Activated T-helper 17 cell treated with anti-CD3 and anti-CD28 coated beads, Interleukin-2, amount 50 U/mL, for 72 hours (primary cell): ENCODE measurements at places on chromosomes 4 and X. TPM values are rescaled to one million over a fixed set of nuclear protein-coding genes. Genes with fewer than 3 reads are reported as not detected.

IQCM gene
- not detected for total RNA-seq

- no peak for ATAC-seq
These were observed 658 bp downstream of the ATP6AP2 start for GRCh38 chrX:40581336-40581920.

- ATAC-seq = peak; percentile 78
These were observed 37.6 kb downstream of the YIPF6 start for GRCh38 chrX:68536429-68536828.

SPANXN4 gene
- total RNA-seq = not detected

DNA sequence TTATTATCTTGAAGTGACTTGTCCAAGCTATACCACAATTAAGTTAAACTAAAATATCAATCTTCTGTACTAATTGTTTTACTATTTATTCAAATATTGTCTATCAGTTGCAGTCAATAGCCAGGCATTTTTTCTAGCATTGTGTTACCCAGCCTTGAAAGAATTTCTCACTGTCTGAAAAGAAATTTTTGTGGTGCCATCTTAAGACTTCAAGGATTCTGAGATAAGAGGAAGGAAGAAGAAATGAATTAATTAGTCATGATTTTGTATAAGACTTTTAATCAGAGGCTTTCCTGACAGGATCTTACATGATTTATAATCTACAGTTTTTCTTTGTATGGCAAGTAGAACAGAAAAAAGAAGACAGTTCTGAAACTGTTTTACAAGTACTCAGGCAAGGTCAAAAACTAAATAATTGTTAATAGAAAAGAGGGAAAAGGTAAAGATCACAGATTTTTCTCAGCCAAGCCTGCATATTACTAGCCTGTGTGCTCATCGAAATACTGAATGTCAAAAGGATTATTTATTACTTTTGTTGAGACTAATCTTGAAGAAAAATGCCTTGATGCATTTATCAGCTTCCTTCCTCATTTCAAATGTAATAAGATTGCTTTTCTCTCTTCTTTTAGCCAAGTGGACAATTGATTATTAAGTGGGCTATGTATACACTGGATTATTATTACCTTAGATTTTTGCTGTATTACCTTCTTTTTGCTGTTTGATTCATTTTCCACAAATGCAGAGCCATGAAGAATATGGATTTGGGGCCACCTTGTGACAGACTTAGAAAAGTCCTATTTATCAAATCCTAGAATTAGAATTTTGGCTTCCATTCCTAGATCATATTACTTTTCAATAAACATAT, 53.8 kb downstream of the CXCL1 start:
- ATAC-seq = no peak

HDX gene
- 1.8 TPM for total RNA-seq

JAKMIP1 gene
- total RNA-seq = 13.1 TPM

DNA sequence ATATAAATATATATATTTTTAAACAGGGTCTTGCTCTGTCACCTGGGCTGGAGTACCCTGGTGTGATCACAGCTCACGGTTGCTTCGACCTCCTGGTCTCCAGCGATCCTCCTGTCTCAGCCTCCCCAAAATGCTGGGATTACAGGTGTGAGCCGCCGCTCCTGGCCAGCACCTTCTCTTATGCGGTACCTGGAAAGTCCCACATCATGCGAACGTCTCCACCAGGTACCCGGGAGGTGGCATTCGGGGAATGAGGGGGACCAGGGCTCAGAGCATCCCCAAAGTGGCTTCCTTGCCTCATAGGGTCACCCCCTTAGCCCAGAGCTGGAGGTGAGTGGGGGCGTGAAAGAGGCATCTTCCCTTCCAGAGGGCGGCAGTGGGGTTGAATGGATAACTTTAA, 84.0 kb upstream of the PPP2R3B start:
- no peak for ATAC-seq

DNA sequence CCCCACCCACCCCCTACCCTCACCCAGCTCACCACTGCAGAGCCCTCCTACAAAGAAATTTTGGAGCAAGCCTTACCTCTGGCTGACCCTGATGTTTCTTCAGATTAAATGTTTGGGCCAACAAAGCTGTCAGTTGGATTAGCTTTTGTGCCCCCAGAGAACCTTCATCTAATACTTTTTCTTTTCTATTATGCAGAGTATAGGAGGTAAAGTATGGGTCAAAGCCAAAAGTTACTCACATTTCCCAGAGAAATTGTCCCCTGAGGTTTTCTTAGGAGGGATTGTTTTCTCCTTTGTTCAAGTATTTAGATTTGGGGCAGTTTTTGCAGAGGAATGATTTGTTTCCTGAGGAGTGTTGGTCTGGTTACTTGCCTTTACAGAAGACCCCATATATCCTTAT, 69.5 kb downstream of the AASDH start:
- no peak for ATAC-seq

DNA sequence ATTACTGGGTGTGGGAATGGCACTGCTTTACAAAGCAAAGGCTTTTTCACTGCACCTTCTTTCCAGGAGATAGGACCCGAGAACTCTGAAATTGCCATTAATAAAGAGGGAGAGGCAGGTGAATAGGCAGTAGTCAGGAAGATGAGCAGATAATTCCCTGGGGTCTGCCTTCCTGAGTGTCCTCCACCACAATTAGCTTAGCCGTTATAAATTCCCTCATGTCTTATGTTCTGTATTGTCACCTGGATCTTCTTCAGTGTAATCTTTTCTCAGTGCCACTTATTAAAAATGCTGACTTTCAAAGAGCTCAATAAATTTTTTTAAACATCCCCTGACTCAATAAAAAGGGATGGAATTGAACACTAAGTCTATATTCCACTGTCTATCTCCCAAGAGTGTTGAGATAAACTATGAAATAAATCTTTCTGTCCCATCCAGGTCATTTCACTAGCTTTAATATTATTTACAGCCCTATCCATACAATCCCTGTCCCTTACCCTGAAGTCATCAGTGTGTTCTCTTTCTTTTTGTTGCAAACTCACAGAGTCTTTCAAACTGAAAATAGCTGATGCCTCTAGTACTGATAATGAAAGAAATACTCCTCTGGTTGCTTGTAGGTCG, 272.2 kb upstream of the NRK start:
- ATAC-seq = no peak

NHS gene
- 0.04 TPM for total RNA-seq

DNA sequence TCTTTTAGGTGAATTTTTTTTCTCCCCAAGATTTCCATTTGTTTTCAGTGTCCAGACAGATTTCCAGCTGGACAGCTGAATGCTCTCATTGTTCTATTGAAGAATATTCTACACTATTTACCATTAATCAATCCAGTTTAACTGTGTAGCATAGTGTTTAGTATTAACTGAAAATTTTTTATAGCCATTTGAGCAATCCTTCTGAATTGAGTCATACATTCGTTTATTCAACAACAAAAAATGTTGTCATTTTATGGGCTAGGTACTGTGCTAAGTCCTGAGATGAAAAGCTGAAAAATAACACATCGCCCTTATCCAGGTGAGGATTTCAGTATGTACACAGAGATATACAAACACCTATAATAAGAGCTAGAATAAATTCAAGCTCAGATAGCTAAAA, 223.3 kb downstream of the COL25A1 start:
- ATAC-seq = no peak

- ATAC-seq = no peak
These were observed 181.6 kb downstream of the LARP7 start for GRCh38 chr4:112818594-112818965.

DNA sequence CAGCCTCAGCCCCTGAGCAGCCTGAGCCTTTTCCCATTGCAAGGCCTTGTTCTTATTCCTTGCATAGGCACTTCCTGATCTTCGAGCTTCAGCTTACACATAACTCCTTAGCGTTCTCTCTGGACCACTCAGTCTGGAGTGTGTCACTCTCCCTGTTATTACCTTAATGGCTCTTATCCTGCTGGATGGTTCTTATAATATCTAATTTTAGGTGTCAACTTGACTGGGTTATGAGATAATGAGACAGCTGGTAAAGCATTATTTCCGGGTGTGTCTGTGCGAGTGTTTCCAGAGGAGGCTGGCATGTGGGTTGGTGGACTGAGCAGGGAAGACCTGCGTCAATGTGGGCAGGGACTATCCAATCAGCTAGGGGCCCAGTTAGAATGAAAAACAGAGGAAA, 75.7 kb downstream of the HAUS3 start:
- no peak for ATAC-seq

DNA sequence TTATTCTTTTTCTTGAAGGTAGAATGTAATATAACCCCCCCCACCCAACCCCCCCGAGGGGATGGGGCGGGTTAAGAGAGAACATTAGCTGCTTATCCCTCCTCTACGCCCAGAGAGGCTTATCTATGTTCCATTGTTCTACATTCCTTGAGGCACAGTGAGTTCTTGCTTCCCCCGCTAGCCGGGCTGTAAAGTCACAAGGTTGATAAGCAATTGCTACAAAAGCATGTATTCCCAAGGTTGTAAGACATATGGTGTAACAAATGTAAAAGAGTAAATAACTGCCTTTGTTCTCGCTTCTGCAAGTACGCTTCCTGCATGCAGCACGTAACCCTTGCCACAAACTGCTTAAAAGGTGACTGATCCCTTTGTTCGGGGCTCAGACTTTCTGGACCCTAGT, 8.2 kb downstream of the DCAF8L2 start:
- ATAC-seq = no peak

CT47A1 gene
- total RNA-seq = not detected

DNA sequence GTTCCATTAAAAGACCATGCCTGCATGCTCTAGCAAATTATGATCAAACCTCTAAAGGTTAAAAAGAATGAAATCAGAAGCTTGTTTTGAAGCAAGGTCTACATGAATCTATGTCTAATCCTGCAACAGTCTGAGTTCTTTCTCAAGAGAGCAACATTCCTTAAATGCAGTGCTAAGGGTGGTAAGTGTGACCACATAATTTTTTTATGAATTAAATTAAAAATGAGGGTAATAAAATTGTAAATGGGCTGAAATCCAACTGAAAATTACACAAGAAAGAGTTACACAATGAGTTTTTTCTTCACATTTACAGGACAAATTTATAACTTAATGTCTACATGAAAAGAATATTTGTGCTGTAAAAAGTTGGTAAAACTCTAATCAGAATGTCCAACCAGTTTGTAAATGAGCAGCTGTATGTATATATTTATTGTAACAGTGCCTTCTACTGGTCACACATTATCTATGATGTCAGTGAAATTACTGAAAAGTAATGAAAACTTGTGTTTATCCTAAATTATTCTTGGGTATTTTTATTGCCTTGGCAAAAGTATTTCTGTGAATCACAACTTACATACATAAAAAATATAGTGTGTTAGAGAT, 336.3 kb upstream of the PITX2 start:
- ATAC-seq = no peak

DNA sequence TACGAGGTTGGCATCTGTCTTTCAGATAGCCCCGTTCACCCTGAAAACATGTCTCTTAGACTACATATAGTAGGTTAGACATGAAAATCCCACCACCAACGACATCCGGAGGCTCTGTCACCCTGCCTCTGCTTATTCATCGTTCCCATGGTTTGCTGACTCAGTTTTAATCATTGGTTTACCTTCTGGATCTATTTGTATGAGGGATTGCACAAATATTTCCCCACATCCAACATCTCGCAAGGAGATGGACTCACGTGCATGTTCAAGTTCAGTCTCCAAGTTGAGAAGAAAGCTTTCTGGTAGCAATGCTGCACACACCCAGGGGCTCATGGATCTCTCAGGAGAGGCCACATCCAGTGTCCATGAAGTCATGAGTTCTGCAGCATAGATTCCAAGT, 10.8 kb downstream of the CETN2 start:
- no peak for ATAC-seq

F11 gene
- not detected for total RNA-seq

- ATAC-seq = no peak
These were observed 54.6 kb upstream of the CLCN4 start for GRCh38 chrX:10102046-10102704.

SOWAHB gene
- not detected for total RNA-seq

DNA sequence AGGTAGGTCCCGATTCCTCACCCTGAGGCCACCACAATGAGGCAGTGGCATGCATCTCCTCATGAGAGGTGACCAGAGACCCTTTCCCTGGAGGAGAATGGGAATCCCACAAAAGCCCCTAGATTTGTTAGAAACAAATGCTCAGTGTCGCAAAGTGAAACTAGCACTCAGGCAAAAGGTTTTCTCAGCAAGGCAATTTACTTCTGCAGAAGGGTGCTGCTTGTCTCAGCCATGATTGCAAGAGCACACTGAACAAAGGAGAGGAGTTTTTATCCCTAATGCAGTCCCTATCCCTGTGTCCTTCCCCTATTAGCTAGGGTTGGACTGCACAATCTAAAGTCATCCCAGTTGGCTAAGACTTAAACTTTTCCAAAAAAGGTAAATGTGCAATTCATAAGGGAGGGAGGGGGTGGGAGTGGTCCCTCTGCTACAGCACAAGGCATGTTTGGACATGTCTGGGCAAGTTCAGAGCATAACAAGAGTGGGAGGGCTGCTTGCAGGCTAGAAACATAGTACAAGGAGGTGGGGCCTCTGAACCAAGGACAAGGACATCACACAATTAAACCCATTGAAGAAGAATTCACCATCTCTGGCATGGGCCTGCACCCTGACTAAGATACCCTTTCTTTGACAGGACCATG, 185.3 kb downstream of the CCNG2 start:
- no peak for ATAC-seq

DNA sequence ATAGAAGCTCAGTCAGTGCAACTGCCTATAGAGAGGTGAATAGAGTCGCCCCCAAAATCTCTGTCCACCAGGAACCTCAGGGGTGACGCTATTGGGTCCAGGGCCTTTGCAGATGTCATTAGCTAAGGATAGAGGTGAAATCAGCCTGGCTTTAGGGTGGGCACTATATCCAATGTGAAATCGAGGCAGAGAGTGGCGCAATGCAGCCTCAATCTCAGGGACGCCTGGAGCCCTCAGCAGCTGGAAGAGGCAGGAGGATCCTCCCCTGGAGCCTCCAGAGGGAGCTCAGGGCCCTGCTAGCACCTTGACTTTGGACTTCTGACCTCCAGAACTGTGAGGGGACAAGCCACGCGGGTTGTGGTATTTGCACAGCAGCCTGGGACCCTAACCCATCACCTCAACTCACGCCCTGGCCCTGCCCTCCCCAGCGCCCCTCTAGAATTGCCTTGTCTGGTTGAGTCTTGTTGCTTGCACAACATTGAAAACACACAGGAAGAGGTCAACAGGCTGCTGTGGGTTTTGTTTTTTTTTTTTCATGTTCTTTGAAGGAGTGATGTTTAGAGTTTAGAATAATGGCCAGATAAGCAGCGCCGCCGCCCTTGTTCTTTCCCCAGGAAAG, 89.4 kb upstream of the PSAPL1 start:
- no peak for ATAC-seq

- peak; percentile 37 for ATAC-seq
These were observed 63.8 kb downstream of the DLG3 start for GRCh38 chrX:70508296-70508911.

DNA sequence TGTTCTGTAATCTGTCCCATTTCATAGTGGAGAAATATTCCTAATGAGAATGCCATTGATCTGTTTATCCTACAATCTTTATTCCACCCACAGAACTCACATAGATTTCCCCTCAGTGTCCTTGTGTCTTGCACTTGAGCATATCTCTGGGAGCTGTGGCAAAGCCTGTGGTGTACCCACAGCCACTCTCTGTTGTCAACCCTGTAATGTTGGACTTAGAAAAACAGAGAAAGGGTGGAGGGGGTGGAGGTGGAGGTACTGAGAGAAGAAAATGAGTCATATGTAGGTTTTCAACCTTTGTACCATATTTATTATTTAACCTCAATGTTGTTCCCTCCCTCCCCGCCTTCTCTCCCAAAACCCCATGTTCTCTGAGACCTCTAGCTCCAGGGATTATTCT, 46.9 kb upstream of the TLL1 start:
- ATAC-seq = no peak

MOB1B gene
- total RNA-seq = 21.2 TPM

- ATAC-seq = no peak
These were observed 57.5 kb upstream of the EGFL6 start for GRCh38 chrX:13511944-13512330.
